Activated CD4-positive, alpha-beta T cell treated with anti-CD3 and anti-CD28 coated beads for 48 hours (primary cell): ENCODE measurements at places on chromosomes 2 and 18.

- DNase-seq: no peak
Measured at GRCh38 chr18:42860011-42860410, 255.5 kb downstream of the RIT2 start.

DNA sequence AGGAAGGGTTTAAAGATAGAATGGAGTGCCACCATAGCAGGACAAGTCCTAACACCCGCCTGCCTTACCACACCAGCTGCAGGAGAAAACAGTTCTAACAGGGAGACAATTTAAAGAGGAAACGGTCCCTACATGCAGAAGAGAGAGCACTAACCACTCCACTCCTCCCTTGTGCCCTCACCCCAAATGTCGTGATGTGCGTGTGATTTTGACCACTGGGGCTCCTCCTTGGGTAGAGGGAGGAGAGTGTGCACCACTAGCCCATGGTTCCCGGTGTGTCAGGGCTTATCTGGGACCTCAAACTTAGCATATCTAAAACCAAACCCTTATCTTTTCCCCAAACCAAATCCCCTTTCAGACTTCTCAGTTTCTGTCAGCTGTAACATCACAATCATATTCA lies 105.5 kb upstream of the CCDC68 start:
- no peak for DNase-seq

- no peak for DNase-seq
Measured at GRCh38 chr2:229201521-229201920, 69.6 kb downstream of the PID1 start.

- no peak for DNase-seq
Measured at GRCh38 chr2:230230496-230231200, 5.1 kb downstream of the SP140 start.

DNA sequence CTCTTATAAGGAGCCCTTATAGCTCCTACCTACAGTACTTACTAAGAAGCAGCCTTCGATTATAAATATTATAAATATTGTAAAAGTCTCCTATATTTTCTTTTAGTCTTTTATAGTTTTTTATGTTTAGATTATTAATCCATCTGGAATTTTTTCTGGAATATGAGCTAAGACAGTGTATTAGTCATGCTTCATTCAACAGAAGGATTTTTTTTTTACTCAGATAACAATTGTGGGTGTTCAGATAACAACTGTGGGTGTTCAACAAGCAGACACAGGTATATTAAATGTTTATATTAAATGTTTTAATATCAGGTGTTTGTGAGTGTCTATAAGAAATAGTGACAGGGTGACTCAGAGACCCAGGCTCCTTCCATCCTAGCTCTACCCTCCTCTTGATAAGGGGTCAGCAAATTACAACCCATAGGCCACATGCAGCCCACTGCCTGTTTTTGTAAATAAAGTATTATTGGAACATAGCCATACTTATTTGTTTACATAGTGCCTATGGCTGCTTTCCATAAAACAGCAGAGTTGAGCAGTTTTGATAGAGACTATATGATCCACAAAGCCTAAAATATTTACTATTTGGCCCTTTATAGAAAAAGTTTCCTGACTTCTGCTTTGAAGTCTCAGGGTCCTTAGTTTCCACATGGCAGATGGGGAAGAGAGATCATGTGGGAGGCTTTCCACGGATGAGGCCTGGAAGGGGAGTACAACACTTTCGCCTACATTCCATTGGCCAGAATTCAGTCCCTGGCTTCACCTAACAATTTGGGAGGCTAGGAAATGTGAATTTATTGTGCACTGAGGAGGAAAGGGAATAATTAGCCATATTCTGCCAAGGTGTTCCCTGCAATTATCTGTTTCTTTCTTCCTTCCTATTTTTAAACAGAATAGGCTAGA lies 4.3 kb upstream of the SPATS2L start:
- no peak for DNase-seq

GRCh38 chr2:182817558-182817957 lies 48.9 kb downstream of the FRZB start:
- DNase-seq: no peak

DNA sequence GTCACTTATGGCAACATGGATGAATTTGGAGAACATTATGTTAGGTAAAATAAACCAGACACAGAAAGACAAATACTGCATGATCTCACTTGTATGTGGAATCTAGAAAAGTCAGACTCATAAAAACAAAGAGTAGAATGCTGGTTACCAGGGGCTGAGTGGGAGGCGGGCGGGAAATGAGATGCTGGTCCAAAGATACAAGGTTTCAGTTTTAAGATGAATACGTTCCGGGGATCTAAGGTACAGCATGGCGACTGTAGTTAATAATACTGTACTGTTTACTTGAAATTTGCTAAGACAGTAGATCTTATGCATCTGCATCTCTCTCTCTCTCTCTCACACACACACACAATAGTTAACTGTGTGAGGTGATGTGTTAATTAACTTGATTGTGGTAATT lies 14.2 kb downstream of the FAM110C start:
- DNase-seq: peak; percentile 62

- no peak for DNase-seq
Measured at GRCh38 chr2:205768815-205769494, 86.7 kb downstream of the NRP2 start.

DNA sequence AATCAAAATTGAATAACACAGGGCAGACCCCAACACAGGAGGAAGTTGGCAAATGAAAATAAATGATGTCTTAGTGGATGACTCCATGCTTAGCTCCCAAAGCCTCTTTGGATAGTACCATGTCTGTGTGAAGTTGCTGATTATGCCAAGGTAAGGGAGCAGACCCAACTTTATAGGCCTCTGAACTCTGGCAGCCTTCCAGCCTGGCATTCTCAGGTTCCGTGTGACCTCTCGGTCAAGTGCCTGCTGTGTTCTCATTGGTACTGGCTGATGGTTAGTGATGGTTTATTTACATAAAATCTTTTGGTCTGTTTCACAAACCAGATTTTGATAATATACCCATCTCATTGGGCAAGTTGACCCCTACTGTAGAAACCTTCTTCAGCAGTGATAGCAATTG lies 112.2 kb upstream of the TTC39C start:
- no peak for DNase-seq

DNA sequence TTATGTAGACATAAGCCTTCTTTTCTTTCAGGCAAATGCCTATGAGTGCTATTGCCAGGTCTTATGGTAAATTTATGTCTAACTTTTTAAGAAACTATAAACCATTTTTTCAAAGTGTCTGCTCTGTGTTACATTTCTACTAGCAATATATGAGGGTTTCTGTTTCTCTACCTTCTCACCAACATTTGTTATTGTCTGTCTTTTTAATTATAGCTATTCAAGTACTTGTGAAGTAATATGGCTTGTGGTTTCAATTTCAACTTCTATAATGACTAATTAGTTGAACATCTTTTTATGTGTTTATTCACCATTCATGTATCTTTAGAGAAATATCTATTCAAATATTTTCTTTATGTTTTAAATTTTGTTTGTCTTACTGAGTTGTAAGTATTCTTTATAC lies 213.1 kb upstream of the MC4R start:
- DNase-seq: no peak

GRCh38 chr2:215527736-215528135 lies 91.9 kb upstream of the FN1 start:
- no peak for DNase-seq

DNA sequence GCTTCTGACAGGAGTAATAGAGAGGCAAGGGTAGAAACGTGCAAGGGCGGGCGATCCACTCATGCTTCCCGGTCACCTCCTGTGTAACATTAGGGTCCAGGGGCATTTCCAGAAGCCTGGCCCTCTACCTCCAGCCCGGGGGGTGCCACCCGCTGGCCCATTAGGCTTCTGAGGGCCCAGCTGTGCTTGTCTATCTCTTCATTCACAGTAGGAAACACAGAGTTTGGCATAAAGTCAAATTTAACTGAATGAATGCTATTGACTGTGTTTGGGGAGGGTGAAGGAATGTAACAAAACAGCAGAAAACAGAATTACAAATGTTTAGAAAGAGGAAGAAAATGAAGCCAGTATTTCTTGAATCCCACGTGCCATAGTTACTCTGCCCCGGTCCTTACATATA lies 112.4 kb upstream of the SLC66A3 start:
- no peak for DNase-seq

- DNase-seq: no peak
Measured at GRCh38 chr2:55862673-55863390, 60.8 kb downstream of the EFEMP1 start.

GRCh38 chr2:30165050-30165520 lies 18.3 kb downstream of the YPEL5 start:
- DNase-seq: peak; percentile 72

DNA sequence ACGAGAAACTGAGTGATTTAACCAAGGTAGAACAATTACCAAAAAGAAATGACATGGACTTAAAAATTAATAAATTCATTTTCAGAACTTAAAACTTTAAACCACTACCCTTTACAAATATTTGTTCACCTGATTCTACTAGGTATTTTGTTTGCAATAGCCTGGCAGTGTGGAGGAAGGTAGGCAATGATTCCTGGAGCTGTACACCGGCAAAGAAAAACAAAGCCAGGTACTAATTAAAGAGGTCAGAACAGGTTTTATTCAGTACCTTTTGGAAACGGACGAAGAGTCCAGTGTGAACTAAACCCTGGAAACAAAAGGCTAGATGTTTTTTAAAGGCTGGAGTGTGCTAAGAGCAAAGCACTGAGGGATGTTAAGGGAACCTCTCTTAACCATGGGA lies 561.3 kb upstream of the FSHR start:
- no peak for DNase-seq

- DNase-seq: no peak
Measured at GRCh38 chr2:109609352-109610024, 4.3 kb downstream of the SEPTIN10 start.

DNA sequence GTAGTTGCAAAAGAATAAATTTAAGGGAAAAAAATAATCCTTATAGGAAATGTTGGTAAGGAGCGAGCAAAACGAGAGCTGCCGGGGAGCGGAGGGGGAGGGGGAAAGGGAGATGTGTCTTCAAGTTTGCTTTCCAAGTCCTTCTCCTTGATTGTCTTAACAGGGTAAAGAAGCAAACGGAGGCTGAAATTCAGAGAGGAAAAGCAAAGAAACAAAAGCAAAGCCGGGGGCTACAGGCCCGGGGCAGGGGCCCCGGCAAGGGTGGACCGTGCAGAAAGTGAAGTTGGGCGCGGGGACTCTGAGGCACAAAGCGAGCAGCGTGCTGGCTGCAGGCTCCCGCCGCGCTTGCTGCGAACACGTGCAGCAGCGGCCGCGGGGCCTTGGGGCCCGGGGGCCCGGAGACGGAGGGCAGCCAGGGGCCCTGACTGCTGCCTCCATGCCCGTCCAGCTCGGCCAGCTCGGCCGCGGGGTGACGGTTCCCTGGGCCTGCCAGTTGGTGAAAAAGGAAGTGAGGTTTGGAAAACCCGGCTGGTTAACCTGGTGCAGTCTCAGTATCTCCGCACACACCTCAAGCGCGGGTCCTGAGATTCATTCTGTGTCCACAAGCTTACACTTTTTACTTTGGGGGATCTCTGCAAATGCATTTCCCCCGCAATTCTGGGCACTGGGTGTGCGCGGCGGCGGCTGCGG lies 4.1 kb downstream of the BCL11A start:
- DNase-seq: peak; percentile 17

DNA sequence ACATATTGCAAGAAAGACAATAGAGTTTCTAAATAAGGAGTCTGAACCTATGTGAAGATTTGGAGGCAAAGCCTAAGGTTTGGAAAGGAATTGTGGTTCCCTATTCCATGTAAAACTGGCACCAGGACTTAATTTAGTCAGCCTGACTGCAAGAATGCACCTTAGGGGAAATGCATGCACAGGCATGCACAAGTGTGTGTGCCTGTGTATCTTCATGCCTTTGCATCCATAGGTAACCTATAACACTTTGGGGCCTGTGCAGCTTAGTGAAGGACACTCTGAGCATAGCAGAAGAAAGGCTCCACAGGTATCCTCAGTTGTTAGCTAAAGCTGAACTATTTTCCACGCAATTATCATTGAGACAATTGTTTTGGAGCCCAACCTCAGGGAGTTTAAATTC lies 73.4 kb downstream of the RPRM start:
- no peak for DNase-seq

DNA sequence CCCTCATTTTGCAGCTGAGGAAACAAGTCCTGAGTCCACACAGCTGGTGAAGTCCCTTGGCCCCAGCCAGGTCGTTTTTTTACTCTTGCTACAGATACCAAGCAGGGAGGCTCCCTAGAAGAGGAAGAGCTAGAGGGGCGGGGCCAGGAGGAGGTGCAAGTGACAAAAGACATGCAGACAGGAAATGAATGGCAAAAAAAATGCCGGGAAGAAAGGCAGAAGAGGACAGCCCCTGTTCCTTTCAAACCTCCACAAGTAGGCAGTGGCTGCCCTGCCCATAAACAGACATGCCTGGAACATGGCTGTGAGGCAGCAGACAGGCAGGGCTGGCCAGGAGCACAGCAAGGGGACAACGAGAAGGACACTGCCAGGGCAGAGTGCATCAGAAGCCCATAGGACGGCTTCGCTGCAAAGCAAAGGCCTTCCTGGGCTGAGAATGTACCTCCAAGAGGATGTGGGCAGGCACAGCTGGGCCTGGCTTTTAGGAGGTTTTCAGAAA lies 108.7 kb downstream of the ZBTB7C start:
- DNase-seq: peak; percentile 21

DNA sequence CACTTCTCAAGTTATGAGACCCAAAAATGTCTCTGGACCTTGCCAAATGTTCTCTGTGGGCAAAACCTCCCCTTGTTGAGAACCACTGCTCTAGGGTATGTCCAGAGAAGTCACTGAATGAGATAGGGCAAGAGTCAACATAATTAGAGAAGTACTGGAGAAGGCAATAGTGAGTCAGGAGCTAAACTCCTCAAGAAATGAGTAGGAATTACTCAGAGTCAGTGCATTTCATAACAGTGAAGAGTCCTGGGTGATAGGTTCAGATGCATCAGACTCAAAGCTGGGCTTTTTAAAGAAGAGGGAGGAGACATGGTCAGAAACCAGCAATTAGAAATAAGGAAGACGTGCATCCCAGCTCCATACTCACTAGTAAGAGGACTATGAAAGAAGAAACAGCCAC lies 38.6 kb upstream of the IHH start:
- DNase-seq: no peak

GRCh38 chr2:66430505-66431273 lies 4.2 kb upstream of the MEIS1 start:
- DNase-seq: no peak

DNA sequence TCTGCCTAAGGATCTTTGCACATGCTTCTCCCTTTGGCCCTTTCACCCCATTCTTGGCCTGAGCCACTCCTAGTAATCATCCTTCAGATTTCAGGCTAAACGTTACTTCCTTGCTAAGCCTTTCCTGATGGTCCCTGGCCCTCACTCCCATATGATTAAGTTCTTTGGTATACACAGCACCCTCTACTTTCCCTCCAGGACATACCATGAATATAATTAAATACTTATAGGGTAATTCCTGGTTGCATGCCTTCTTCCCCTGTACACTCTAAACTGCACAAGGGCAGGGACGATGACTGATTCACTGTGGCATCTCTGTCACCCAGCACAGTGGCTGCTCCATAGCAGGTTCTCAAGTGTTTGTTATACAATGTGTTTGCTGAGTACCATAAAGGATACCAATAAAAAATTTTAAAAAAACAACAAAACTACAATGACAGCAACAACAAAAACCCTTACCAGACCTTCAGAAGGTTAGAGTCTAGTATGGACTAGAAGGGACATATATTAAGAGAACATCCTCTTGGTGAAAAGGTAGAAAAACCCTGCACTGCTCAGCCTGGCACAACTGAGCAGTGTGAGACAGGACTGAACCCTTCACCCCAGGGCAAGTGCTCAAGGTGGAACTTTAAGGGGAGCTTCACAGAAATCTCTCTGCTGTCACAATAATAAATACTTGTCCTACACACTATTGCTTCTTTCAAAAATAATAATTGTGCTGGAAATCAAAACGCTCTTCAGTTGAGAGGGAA lies 76.2 kb downstream of the AAK1 start:
- no peak for DNase-seq

- no peak for DNase-seq
Measured at GRCh38 chr2:177549171-177549570, 156.6 kb downstream of the AGPS start.
